ENCODE measurements at places on chromosomes 7 and 10. TPM values are rescaled to one million over a fixed set of nuclear protein-coding genes. Genes with fewer than 3 reads are reported as not detected.

The SFXN4 gene
- 38.7 TPM for total RNA-seq

The SLC26A4 gene
- total RNA-seq, result 27.5 TPM

The OPALIN gene
- not detected for total RNA-seq

The PLOD3 gene
- 55.6 TPM for total RNA-seq

The JAKMIP3 gene
- total RNA-seq, result 1.2 TPM

The RET gene
- total RNA-seq, result not detected

The MUC12 gene
- 0.93 TPM for total RNA-seq

The GDF2 gene
- not detected for total RNA-seq
